Right renal pelvis (tissue), 4 donors: ENCODE measurements at places on chromosomes 6 and 20.

DNA sequence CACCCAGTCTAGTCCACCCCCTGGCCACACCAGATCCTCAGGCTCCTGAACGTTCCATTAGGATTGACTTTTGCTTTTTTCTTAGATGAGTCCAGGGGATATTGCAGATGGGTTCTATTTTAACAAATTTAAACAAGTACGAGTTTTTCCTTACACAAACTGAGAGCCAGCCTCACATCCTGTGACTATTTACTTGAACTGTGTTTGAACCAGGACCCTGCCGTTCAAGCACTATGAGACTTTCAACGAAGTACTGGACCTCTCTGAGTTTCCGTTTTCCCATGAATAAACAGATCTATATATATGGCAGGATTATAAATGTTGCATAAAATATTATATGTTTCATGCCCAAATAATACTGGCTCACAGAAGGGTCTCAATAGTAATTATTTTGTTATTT lies 1.4 kb upstream of the METTL24 start:
- no peak for DNase-seq

DNA sequence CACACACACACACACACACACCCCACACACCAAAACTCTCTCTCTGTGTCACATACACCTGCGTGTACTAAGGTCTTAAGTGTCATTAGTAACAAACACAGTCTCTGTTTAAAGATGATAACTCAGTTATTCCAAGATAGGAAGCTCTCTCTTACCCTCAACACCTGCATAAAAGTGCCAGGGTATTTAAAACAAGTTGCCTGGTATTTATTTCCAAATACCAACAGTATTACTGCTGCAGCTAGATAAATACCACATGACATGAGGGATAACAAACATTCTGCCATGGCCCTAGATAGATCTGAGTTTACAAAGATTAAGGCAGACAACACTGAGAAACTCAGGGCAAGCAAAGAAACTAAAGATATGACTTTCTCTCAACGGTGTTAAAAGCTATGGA lies 118.5 kb downstream of the SIM1 start:
- DNase-seq: no peak

DNA sequence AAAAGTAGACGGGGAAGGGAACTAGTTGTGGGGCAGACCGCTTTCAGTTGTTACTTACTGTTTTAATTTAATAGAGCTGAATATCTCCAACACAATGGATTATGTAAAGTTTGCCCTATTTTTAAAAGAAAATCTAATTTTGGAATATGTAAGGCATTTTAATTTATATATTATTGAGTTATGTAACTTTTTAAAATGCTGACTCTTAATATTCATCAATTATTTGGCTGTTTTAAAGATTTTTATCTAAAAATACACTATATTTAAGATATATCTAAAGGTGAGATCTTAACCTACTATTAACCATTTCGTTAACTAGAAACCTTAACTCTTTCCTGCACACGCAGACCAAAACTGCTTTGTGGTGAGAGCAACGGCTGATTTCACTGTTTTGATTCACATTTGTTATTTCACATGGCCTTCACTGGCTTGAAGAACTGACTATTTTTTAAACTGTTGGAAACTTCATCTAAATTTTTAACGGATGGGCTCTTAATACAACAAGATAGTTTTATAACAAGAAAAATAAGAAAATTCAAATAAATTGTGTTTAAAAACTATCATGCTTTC lies 87.9 kb downstream of the HUS1B start:
- DNase-seq: no peak

- no peak for DNase-seq
These were observed 27.1 kb upstream of the PHACTR3 start for GRCh38 chr20:59577037-59577808.

GRCh38 chr20:46230801-46231282 lies 77.5 kb downstream of the CDH22 start:
- DNase-seq: peak; percentile 36

DNA sequence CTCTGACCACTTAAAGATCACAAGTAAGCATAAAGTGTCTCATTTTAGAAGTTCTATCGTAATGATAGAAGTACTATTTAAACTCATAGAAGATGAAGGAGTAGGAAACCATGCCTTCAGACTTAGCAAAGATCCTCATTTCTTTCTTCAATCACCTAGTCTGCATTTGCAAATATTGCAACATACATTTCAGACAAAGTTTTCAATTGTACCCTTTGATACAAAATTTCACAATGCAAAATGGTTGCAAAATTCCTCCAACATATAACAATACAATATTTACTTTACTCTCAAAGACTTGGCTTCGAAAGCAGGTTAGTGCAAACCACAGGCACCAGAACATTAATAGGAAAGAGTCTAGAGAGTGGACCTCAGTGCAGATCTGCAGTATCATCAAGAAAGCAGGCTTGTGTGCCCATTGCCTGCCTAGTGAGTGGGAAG lies 16.1 kb upstream of the ROS1 start:
- DNase-seq: no peak

GRCh38 chr6:78517399-78517798 lies 350.0 kb upstream of the IRAK1BP1 start:
- DNase-seq: no peak

DNA sequence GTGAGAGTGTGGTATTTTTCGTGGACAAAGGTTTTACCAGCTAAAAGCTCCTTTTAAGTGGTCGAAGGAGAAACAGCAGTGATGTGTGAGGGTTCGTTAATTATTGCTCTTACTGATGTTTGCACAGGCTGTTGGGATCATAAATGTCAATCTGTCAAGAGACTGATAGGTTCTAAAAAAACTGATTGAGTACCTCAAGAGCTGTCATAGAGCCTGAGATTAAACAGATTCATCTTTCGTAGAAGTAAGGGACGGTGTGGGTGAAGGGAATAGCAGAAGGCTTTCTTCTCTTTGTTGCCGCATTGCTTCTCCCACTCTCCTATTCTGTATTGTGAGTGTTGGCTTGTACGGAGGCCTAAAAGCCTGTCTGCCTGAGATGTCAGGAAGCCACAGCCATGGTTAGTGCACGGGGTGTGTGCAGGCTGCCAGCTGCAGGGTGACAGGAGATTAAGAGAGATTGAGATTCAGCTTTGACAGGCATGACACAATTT lies 291.0 kb downstream of the ZFAND3 start:
- no peak for DNase-seq

- DNase-seq: no peak
These were observed 69.8 kb downstream of the ZHX3 start for GRCh38 chr20:41247523-41248367.

DNA sequence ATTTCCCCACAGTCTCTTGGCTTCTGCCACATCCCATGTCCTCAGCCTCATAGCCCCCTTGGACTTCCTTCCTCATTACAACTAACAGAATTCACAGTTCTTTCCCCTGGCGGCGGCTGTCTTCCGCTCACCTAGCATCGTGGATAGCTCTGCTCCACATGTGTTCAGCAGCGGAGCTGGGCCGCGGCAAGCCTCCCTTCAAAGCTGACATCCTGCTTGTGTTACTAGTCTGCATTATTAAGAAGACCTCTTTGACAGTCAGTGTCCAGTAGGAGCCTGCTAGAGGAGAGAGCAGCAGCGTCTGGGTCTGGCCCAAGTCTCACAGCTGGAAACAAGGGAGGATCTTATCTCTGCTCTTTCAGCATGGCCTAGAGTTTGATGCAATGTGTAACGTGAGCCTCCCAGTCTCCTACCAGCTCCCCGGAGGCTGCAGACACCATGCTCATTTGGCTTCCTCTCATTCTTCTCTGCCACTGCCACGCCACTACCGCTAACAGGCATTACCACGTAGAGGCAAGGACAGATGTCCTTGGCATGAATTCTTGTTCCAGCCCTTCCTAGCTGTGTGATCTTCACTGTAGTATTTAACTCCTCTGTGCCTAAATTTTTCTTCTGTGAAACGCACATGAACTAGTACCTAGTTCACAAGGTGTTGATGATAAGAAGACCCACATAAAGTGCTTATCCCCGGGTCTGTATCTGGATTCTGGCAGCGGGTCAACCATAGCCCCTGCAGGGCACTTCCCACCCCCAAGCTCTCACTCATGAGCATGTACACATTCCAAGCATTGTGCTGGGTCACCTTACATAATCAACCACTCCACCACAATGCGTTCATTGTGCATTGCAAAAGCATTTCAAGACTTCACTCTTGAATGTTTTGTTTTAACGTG lies 107.1 kb upstream of the BACH2 start:
- DNase-seq: no peak

- no peak for DNase-seq
These were observed 86.5 kb downstream of the CRYBG1 start for GRCh38 chr6:106446983-106447382.
